ENCODE measurements at places on chromosomes 5 and 9. TPM values are rescaled to one million over a fixed set of nuclear protein-coding genes. Genes with fewer than 3 reads are reported as not detected.

DNA sequence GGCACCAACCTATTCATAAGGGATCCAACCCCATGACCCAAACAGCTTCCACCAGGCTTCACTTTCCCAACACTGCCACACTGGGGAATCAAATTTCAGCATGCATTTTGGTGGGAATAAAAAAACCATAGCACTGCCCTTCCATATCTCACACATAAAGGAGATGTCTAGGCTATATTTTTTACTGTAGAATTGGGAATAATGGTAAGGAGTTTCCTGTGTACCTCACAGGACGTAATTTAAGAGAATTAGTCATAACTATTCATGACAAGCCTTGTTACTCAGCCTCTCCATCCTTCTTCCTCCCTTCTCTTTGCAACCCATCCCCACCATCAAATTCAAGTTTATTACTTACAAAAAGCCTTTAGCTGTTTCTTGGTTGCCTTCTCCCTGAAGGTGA, 352.1 kb downstream of the MLLT3 start:
- peak; percentile 5 for DNase-seq

DNA sequence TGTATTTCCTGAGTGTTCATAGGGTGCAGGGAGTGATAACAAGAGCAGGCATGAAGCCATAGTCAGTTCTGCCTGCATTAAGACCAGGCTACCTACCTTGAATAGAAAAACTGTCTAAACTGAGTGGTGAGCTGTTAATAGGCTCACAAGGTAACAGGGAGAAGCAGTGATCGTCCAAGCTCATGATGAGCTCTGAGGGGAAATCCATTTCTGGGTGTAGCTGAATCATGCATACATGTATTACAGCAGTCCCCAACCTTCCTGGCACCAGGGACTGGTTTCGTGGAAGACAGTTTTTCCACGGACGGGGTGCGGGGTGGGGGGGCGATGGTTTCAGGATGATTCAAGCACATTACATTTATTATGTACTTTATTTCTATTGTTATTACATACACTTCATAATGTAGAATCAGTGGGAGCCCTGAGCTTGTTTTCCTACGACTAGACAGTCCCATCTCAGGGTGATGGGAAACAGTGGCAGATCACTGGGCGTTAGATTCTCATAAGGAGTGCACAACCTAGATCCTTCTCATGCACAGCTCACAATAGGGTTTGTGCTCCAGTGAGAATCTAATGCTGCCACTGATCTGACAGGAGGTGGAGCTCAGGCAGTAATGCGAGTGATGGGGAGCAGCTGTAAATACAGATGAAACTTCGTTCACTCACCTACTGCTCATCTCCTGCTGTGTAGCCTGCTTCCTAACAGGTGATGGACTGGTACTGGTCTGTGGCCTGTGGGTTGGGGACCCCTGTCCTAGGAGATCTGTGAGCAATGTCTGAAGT, 100.0 kb upstream of the IL6ST start:
- no peak for DNase-seq

DNA sequence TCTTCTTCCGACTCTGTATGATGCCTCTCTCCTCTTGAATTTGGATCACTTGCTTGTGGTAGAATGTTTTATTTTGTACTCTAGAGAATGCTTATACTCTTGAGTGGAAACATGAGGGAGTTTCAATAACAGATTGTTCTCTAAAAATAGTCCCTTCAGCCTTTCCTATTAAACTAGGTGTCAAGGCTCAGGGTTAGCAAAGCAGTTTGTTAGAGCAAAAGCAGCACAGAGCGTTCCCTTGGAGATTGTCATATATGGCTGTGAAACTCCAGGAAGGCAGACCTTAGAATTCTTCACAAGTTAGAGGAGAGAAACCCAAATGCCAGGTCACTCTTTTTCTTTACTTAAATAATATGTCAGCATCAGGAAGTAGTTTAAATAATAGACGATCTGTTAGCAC, 33.0 kb downstream of the MAMDC2 start:
- no peak for DNase-seq

GRCh38 chr5:134989266-134989830, 21.6 kb downstream of the CATSPER3 start:
- peak; percentile 4 for DNase-seq

GRCh38 chr9:12972608-12973589, 198.1 kb downstream of the LURAP1L start:
- DNase-seq, result peak; percentile 15

GRCh38 chr9:126398403-126399058, 71.9 kb downstream of the MVB12B start:
- DNase-seq, result peak; percentile 75

- DNase-seq, result no peak
Measured at GRCh38 chr9:75904364-75904763, 13.9 kb downstream of the PCSK5 start.

DNA sequence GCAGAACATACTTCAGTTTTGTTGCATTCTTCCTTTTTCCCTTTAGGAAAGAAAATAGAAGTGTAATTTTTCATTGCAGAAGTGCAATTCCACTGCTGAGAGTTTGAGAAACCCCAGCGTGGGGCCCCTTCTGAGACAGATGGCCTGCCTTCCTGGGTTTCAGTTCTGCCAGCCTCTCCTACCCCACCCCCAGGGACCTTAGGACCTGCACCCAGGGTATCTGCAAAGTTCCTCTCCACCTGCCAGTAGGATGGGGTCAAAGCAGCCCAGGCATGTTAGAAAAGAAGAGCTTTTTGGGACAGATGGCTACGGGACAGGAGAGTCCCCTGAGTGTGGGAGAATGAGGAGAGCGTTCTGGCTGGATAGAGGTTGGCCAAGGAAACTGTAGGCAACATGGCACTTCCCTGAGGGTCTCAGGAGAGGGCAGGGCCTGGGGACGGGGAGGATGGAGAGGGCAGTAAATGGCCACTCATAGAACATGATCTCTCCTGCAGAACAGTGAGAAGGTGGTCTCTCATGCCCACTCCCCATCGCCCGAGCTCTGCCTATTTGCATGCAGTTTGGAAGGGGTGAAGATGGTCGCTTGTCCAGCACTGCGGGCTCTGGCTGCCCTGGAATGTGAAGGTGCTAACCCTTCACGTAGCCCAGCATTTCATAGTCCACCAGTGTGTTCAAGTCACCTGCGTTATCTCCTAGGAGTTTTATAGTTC, at the start of gene TIFAB:
Gene TIFAB (minus strand): TSS at position 31 of the 710 bp plus-strand sequence. CDS start 2,412 bp downstream, outside the sequence.
- no peak for DNase-seq

GRCh38 chr9:17656889-17657288, 78.0 kb downstream of the SH3GL2 start:
- no peak for DNase-seq

GRCh38 chr9:93207326-93207814, 23.4 kb downstream of the WNK2 start:
- peak; percentile 82 for DNase-seq

The ZNF366 gene
- not detected for total RNA-seq

DNA sequence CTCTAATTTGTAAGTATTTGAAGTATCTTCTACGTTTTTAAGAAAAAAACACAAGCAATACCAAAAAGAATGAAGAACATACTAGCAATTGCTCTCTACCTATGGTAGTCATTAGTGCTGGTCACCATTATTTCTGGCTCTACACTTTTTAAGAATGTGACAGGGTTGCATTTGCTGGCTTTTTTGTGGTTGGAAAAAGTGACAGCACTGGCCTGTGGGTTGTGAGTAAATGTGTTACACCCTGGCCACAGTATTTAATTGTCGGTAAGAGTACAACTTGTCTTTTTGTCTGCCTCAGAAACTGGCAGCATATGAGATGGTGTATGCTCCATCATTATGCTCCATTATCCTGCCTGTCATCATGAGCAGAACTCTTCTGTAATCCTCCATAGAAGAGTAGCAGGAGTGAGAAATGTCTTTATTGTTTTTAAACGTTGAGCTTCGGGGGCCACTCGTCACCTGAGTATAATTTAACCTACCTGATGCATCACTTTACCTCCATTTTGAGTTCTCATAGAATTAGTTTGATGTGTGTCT, 449.8 kb downstream of the ISL1 start:
- DNase-seq, result no peak

The PPIC gene
- 116 TPM for total RNA-seq

DNA sequence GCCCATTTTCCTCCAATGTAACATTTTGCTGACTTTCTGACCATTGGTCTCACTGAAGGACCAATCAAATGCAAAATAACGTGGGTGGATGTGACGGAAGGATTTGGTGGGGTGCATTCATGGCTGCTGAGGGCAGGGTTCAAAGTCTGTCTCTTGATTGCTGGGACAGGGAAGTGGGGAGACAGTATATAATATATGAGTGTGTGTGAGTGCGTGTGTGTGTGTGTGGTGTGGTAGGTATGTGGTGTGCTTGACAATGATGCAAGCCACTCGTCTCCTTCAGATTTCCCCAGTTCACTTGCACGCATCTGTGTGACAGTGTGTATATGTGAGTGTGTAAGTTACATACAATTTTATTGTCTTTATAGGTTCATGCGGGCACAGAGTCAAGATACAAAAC, 477.3 kb downstream of the DIRAS2 start:
- no peak for DNase-seq

DNA sequence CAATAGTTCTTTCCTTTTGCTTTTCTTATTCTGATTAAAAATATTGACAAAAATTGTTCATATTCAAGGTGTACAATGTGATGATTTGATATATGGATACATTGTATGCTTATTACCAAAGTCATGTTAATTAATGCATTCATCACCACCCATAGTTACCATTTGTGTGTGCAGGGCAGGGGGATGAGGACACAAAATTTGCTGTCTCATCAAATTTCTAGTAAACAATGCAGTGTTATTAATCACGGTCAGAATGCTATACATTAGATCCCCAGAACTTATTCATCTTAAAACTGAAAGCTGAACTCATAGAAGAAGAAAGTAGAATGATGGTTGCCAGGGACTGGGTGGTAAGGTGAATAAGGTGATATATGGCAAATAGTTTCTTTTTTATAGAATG, 303.7 kb upstream of the SLC24A2 start:
- no peak for DNase-seq

GRCh38 chr5:8840237-8840636, 705.6 kb downstream of the SEMA5A start:
- no peak for DNase-seq

DNA sequence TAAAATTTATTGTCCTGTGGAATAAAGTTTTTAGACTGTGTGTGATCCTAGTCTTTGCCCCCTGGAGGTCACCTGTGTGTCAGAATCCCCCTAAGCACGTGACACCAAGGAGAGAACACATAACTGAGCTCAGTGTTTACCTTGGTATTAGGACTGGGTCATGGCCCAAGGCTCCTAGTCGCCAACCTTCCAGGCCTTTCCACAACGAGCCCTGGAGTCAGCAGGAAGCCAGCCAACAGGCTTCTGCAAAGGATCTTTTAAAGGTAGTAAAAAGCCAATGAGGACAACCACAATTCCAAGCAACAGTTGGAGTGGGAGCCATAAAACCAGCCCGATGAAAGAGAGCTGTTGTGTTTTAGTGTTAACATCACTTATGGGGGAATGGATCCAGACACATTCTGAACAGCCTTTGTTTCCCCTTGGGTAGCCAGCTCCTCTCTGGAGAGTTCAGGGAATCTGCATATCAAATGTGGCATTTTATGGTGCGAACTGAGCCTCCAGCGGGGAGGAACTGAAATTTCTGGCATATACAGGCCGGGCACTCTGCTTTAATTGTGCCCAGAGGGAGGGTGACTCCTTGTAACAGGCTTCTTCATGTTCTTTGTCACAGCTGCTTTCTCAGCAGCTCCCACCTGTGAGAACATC, 239.9 kb downstream of the FSTL4 start:
- no peak for DNase-seq

The HSDL2 gene
- 30.6 TPM for total RNA-seq

DNA sequence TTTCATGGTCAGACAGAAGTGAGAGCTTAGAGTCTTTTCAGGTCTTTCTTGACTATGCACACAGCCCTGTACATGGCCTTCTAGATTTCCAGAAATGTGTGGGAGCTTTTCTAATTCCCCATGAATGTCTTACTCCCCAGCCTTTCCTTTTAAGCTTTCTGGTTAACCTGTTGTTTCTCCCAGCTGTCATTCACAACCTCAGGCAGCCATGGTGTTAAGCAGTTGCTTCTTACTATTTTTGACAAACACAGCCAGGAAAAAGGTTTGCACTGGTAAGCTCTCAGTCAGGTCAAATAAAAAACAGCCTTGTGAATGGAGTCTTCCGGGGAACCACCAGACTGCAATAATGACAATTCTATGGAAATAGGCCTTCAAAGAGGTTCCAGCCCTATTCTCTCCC, 84.9 kb downstream of the MTREX start:
- DNase-seq, result no peak

- no peak for DNase-seq
Measured at GRCh38 chr5:147248561-147248960, 13.7 kb downstream of the STK32A start.

GRCh38 chr5:3787604-3788003, 192.0 kb downstream of the IRX1 start:
- DNase-seq, result no peak

DNA sequence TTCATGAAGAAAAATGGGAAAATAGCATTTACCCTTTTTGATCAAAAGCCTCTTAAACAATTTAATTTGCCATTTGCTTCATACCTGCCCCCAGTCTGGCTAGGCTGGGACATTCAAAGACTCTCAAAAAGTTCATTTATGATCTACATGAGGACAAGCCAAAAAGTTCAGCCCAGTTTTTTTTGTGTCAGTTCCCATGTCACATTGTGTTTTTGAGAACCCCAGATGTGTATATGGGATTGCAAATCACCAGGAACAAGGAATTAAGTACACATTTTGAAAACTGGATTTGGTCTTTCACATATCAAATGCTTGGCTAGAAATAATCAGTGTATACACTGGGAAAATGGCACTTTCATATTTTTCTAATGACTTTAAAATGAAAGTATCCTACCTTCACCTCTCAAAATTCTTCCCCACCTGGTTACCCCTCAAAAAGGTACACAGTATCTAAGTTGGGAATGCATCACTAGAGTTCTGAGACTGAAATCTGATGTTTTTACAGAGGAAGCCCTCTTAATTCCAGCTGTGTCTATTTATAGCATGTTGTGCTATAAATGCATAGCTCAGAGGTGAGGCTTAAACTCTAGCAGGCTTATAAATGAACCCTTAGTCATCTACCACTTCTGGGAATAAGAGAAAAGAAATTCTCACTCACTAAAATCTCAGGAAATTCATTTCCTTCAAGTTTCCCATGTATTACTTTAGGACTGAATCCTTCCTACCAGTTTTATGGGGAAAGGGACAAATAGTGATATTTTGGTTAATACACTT, 9.3 kb downstream of the STOM start:
- peak; percentile 94 for DNase-seq

DNA sequence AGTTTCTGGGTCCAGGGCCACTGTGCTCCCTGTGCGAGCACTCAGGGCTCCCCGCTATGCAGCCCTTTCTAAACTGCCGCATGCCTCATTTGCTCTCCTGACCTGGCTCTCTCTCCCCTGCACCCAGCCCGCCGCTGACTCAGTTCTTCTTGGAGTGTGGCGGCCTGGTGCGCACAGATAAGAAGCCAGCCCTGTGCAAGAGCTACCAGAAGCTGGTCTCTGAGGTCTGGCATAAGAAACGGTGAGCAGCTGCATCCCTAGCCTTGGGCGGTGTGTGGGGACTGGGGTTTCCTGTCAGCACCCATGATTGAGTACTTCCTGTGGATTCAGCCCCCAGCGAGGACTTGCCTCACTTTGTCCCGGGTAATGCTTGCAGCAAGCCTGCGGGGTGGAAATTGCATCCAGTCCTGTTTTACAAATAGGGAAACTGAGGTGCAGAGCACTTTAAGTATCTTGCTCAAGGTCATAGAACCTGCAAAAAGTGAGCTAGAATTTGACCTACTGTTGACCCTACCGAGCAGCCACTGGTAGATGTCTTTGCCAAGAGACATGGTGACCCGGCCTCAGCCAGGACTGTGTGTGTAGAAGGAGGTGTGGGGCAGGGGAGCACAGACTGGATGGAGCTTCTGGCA, 27.9 kb downstream of the USP20 start:
- no peak for DNase-seq

The RASGRF2 gene
- not detected for total RNA-seq

Data from GM23248 (cell line).